ENCODE measurements at places on chromosomes 16 and 17.

DNA sequence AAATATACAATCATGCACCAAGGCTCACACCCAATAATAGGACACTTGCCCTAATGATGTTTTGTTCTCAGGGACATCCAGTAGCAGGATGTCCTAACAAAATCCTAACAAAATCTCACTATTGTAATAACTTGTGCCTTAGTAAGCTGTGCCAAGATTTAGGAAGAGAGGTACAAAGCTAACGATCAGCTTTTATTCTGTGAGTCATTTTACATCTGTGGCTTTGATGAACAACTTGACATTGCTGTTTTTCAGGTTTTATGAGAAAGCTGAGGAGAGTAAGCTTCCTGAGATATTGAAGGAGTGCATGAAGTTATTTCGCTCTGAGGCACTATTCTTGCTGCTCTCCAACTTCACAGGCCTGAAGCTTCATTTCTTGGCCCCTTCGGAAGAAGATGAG is 18.9 kb downstream of the OGFOD1 start:
- no peak for DNase-seq

DNA sequence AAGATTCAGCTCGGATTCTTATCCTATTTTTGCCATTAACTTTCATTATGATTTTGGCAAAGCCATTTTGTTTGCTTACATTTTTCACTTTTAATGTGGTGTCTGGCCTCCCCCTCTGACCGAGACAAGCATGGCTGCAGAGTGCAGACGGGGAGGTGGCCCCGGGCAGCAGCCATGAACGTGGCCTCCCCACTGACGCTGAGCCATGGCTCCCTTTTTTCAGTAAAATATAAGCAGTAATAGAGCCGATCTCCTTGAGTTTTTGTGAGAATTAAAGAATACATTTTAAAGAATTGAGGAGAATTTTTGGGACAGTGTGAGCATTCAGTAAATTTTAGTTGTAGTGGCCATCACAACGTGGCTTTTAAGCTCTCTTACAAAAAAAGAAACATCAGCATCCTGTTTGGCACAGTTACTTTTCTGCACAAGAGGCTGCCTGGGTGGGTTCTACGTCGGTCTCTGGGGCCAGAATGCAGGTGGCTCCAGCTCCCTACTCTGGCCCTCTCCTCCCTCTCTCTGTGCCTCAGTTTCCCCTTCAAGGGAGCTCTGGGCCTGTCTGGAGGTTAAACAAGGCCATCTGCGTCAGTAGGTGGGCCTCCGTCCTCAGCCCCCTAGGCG is 68.8 kb upstream of the ZNF750 start:
- DNase-seq, result no peak

DNA sequence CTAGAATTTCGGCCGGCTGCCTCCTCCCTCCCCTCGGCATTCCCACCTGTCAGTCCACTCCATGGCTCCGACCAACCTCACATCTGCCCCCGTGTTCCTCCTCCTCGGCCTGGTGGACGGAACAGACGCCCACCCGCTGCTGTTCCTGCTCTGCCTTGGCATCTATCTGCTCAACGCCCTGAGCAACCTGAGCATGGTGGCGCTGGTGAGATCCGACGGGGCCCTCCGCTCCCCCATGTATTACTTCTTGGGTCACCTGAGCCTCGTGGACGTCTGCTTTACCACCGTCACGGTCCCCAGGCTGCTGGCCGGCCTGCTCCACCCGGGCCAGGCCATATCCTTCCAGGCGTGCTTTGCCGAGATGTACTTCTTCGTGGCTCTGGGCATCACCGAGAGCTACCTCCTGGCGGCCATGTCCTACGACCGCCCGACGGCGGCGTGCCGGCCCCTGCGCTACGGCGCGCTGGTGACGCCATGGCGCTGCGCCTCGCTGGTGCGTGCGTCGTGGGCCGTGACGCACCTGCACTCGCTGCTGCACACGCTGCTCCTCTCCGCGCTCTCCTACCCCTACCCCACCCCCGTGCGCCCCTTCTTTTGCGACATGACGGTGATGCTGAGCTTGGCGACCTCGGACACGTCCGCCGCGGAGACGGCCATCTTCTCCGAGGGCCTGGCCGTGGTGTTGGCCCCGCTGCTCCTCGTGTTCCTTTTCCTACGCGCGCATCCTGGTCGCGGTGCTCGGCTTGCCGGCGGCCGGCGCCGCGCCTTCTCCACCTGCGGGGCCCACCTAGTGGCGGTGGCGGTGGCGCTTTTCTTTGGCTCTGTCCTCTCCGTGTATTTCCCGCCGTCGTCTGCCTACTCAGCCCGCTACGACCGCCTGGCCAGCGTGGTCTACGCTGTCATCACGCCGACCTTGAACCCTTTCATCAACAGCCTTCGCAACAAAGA is at the start of gene OR3A2:
OR3A2 (minus strand) TSS at position 440 of the 948 bp plus-strand sequence.
- DNase-seq, result no peak

GRCh38 chr16:30401768-30402425 is 5.5 kb upstream of the ZNF771 start:
- no peak for DNase-seq

- DNase-seq, result peak; percentile 93
Observed at GRCh38 chr17:45147581-45148182, 593 bp upstream of the HEXIM1 start.

DNA sequence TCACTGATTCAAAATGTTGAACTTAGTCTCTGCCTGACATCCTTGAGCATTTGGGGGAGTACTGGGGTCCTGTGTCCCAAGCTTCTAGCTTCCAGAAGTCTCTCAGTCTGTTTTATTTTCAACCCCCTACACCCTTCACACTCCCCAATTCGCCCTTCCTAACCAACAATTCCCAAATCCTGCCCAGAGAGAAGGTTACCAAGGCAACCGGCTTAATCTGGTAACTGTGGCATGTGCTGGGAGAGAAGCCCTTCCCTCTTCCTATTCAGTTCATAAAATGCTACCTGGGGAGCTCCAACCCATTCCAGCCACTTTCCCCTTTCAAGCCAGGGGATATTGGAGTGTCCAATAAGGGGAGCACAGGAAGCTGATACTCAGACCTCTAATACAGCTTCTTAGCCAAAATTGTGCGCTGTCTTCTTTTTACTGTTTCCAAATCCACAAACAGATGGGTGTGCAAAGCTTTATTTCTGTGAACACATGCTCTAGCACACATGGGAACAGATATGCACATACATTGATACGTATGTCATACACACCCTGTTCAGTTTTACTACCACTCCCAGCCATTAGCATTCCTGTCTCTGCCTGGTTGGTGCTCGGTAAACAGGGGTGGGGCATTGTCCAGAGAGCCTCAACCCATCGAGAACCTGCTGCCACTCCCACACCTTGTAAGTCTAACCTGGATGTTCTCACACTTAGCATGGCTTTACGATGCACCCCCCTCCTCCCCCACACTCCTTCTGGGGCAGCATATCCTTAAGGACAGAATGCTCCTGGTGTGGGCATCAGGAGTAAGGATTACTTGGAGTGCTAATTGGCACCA is 1.1 kb upstream of the RAPGEFL1 start:
- no peak for DNase-seq

- DNase-seq, result peak; percentile 81
Observed at GRCh38 chr17:44607836-44608690, 48.2 kb upstream of the MEIOC start.

- DNase-seq, result peak; percentile 62
Observed at GRCh38 chr16:87464691-87465300, 28.0 kb downstream of the ZCCHC14 start.

DNA sequence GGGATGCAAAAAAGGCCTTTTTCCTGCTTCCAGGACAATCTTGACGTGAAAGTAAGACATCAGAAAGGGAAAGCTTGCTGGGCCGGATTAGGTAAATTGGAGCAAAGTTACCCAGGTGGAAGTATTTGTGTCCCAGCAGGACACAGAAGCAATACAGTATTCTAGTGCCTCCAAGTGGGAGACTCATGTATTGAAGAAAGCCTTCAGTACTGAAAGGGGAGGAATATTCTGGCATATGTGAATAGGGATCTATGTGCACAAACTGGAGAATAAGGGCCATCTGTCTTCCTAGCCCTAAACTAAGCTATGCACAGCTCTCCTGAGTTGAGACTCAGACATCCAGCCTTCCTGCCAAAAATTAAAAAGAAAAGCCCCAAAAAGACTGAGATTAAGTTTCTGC is 327.3 kb upstream of the CDH8 start:
- DNase-seq, result no peak

- no peak for DNase-seq
Observed at GRCh38 chr16:81639931-81640680, 139.0 kb upstream of the PLCG2 start.

- DNase-seq, result no peak
Observed at GRCh38 chr17:72238157-72238673, 117.4 kb downstream of the SOX9 start.

DNA sequence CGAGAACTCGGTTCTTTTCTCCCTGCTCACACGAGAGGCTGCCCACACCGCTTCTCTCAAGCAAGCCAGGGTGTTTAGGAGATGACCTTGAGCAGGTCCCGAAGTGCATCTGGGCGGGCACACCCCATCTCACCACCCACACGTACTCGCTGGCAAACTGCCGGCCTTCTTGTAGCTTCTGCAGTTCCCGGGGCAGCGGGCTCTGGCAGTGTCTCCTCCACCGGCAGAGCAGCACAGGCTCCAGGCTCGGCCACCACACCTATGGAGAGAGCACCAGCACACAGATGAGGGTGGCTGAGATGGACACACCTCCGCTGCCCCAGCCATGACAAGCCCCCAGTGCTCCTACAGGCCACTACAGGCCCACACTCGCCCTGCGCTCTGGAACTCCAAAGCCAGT is 23.5 kb downstream of the ZNF276 start:
- DNase-seq, result no peak

DNA sequence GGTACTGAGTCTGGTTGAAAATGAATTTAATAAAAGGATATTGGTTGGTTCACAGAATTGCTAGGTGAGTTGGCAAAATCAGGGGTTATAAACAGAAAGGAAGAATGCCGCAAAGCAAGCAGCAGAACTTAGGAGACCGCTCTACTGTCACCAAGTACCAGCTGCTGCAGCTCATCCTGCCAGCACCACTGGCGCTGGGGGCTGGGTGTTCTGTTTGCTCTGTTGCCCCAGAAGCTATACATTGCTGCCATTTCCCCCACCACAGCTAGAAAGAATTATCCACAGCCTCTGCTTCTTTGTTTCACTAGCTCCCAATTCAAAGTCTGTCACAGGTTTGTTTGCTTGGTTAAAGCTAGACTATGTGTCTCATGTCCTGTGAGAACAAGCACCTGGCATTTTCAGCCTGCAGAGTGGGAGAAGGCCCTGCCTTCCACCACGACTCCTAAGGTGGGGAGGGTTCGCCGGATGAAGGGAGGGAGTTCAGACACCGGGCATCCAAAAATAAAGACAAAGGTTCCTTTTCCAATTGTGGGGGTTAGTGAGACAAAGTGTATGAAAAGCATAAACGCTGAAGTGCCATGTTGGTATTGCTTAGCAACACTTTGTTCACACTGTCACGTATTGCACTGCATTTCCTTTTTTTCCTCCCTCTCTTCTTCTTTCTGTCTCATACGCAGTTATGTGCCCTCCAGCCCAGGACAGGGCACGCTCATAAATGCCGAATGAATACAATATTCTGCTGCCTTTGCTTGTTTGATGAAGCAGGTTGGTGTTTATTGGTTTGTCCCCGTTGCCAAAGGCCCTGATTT is 9.6 kb upstream of the CPD start:
- no peak for DNase-seq

GRCh38 chr17:76917829-76918228 is 49.6 kb downstream of the MGAT5B start:
- DNase-seq, result no peak

- DNase-seq, result no peak
Observed at GRCh38 chr16:12881740-12882139, 19.7 kb upstream of the SHISA9 start.

DNA sequence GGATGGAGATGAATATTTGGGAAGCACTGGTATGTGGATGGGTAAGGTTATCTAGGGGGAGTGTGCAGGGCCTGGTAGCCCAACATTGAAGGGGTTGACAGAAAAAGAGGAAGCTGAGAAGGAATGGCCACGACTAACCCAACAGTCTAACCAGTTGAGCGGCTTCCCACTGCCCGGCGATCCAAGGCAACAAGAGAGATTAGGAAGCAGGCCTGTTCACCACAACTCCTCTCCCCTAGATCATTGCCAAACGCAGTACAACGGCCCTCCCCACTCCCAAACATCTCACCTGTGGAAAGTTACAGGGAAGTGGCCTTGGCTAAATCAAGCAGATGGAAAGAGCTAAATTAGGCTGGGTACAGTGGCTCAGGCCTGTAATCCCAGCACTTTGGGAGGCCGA is 11.2 kb upstream of the RANGRF start:
- no peak for DNase-seq

GRCh38 chr17:3754066-3754457 is 30.4 kb downstream of the HASPIN start:
- no peak for DNase-seq

- DNase-seq, result no peak
Observed at GRCh38 chr17:41453066-41453465, 12.3 kb upstream of the KRT38 start.

- DNase-seq, result no peak
Observed at GRCh38 chr17:1732833-1733321, 8.4 kb downstream of the WDR81 start.

DNA sequence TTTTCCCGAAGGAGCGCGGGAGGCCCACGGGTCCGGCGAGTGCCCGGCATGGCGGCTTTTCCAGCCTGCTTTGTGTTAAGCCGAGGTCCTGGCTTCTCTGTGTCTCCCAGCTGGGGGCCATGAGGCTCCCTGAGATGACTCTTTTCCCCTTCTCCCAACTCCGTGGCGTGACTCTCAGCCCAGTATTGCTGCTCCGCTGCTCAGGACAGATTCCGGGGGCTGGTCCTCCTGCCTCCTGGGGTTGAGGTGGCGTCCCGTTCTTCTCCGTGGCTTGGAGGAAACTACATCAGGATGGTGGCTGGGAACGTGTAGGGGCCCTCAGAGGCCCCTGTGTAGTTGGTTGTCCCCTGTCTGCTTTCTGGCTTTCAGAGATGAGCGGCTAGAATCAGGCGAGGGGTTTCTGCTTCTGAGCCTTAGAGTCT is 951 bp downstream of the GPS1 start:
- no peak for DNase-seq

GRCh38 chr17:80577876-80578570 is 33.4 kb downstream of the RPTOR start:
- no peak for DNase-seq

DNA sequence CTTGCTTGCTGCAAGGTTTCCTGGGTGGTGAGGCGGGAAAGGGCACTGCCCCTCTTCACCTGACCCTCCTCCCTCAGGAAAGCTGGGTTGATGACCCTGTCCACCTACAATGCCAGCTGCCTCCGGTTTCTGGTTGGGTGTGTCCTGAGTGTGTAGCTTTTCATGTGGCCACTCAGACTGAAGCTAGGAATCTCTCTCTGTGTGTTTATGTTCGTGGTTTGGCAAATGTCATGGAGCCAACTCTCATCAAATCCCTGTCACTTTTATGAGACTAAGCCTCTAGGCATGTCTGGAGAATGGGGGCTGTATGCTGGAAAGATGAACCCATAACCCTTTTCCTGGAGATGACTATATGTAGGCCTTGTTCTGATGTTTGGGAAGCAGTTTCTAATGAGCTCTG is 17.1 kb downstream of the PLEKHG4 start:
- DNase-seq, result no peak
